Endothelial cell (in vitro differentiated cells): ENCODE measurements at places on chromosomes 1 and 21.

DNA sequence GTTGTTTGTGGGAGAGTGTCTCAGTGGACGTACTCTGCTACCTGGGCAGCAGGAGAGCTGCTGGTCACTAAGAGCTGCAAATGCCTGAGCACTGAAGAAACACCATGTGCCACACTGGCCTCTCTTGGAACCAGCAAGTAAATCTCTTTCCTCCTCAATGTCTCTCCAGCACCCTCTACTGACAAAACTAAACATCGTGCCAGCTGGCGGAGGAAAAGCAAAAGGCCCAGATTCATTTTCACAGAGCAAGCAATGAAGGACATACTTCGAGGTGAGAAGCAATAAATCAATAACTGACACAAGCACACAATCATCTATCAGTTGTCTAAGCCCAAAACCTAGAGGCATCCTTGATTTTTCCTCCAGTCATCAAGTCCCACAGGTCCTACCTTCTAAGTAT, 78.1 kb downstream of the RERE start:
- peaks cover 5% of the 10 kb centered on the region for H3K27me3 ChIP-seq
- peak; percentile 12 for DNase-seq
- H3K36me3 ChIP-seq, result peaks cover 17% of the 10 kb centered on the region
- H3K27ac ChIP-seq, result no peak overlapping the region
- peaks cover 36% of the 10 kb centered on the region for H3K4me1 ChIP-seq

DNA sequence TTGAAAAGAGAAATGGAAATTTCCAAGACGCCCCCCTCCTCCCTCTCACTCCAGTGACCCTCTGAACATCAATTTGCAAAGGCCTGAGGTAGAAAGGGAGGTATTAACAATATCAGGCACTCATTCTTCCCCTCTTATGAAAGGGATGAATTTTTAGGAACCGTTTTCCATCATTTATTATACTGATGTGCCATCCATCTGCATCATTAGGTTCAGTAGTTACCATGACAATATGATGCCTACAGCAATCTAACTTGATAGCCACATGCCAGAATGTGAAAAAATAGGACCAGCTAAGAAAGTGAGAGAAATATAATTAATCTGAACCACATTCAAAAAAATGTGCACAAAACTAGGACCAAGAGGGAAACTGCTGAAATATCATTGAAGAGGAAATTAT, 40.9 kb downstream of the SEC16B start:
- H3K27ac ChIP-seq, result no peak overlapping the region
- no peak for DNase-seq
- H3K36me3 ChIP-seq, result no peaks in the 10 kb centered on the region
- peaks cover 4% of the 10 kb centered on the region for H3K4me1 ChIP-seq
- H3K27me3 ChIP-seq, result no peaks in the 10 kb centered on the region

GRCh38 chr1:72930528-72930927, 648.2 kb upstream of the NEGR1 start:
- no peaks in the 10 kb centered on the region for H3K27me3 ChIP-seq
- no peak for DNase-seq
- H3K36me3 ChIP-seq, result no peaks in the 10 kb centered on the region
- H3K4me1 ChIP-seq, result peaks cover 5% of the 10 kb centered on the region
- no peak overlapping the region for H3K4me3 ChIP-seq
- no peak overlapping the region for H3K27ac ChIP-seq

- no peak for DNase-seq
- H3K27me3 ChIP-seq, result no peaks in the 10 kb centered on the region
- no peak overlapping the region for H3K4me3 ChIP-seq
- no peaks in the 10 kb centered on the region for H3K36me3 ChIP-seq
- H3K4me1 ChIP-seq, result no peaks in the 10 kb centered on the region
These were observed 315.0 kb upstream of the NRIP1 start for GRCh38 chr21:15379776-15380175.

GRCh38 chr1:84573481-84573966, 716 bp downstream of the CTBS start:
- peak overlapping the region; percentile 99 for H3K27ac ChIP-seq
- H3K27me3 ChIP-seq, result peaks cover 3% of the 10 kb centered on the region
- DNase-seq, result no peak
- peak overlapping the region; percentile 91 for H3K4me3 ChIP-seq
- H3K36me3 ChIP-seq, result peaks cover 4% of the 10 kb centered on the region
- peaks cover 16% of the 10 kb centered on the region for H3K4me1 ChIP-seq

- H3K27ac ChIP-seq, result no peak overlapping the region
- no peak overlapping the region for H3K4me3 ChIP-seq
- H3K36me3 ChIP-seq, result no peaks in the 10 kb centered on the region
- peaks cover 4% of the 10 kb centered on the region for H3K27me3 ChIP-seq
- DNase-seq, result no peak
- H3K4me1 ChIP-seq, result no peaks in the 10 kb centered on the region
These were observed 53.5 kb upstream of the MTF2 start for GRCh38 chr1:93025572-93025971.

DNA sequence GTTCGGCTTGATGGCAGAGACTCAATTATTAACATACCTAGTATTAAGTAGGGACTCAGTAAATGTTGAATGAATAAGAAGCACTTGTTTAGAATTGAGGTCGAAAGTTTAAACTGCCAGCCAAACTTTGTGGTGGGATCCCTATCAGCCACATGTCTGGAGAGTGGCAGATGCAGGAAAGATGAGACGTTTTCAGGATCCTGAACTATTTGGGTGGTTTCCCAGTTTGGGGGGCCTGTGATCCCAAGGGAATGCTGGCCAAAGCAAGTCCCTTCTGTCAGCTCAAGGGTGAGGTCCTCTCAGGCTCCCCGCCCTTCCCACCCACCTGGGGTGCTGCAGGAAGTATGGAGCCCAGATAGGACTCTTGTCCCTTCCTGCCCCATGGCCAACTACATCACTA, 38.6 kb downstream of the KCNC4 start:
- H3K27ac ChIP-seq, result no peak overlapping the region
- H3K4me1 ChIP-seq, result no peaks in the 10 kb centered on the region
- peaks cover 11% of the 10 kb centered on the region for H3K36me3 ChIP-seq
- H3K4me3 ChIP-seq, result no peak overlapping the region
- peaks cover 7% of the 10 kb centered on the region for H3K27me3 ChIP-seq
